ENCODE measurements at places on chromosomes 12 and 14. TPM values are rescaled to one million over a fixed set of nuclear protein-coding genes. Genes with fewer than 3 reads are reported as not detected.

Gene RDH12
- polyA plus RNA-seq: not detected

- H3K27me3 ChIP-seq: peaks cover 29% of the 10 kb centered on the region
- H3K27ac ChIP-seq: no peak overlapping the region
- H3K4me3 ChIP-seq: no peak overlapping the region
- DNase-seq: peak; percentile 21
- H3K36me3 ChIP-seq: no peaks in the 10 kb centered on the region
Measured at GRCh38 chr14:56490379-56490778, 89.2 kb upstream of the TMEM260 start.

DNA sequence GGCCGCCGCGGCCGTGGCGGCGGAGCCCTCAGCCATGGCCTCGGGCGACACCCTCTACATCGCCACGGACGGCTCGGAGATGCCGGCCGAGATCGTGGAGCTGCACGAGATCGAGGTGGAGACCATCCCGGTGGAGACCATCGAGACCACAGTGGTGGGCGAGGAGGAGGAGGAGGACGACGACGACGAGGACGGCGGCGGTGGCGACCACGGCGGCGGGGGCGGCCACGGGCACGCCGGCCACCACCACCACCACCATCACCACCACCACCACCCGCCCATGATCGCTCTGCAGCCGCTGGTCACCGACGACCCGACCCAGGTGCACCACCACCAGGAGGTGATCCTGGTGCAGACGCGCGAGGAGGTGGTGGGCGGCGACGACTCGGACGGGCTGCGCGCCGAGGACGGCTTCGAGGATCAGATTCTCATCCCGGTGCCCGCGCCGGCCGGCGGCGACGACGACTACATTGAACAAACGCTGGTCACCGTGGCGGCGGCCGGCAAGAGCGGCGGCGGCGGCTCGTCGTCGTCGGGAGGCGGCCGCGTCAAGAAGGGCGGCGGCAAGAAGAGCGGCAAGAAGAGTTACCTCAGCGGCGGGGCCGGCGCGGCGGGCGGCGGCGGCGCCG lies 381 bp downstream of the YY1 start:
- H3K4me3 ChIP-seq: peak overlapping the region; percentile 95
- DNase-seq: no peak
- no peaks in the 10 kb centered on the region for H3K27me3 ChIP-seq
- H3K4me1 ChIP-seq: peaks cover 69% of the 10 kb centered on the region
- H3K27ac ChIP-seq: peak overlapping the region; percentile 91

DNA sequence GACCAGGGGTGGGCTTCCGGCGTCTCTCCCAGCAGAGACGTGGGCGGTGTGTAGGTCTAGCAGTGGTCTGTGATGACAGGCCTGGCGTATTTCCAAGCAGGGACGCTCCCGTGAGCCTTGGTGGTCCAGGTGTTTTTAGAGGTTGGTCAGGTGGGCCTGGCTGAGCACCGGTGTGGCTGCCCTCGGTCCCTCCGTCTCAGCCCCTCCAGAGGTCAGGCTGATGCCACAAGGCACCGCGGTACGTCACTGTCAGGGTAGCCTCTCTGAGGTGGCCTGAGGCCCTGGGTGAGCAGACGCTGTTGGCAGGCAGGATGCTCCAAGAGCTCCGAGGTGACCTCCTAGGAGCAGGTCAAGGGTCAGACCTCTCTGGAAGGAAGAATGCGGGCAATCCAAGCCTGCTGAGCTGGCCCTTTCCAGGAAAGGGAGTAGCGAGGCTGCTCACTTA lies 13.6 kb downstream of the MTA1 start:
- peaks cover 25% of the 10 kb centered on the region for H3K4me1 ChIP-seq
- H3K27ac ChIP-seq: no peak overlapping the region
- no peaks in the 10 kb centered on the region for H3K27me3 ChIP-seq
- no peak overlapping the region for H3K4me3 ChIP-seq
- H3K36me3 ChIP-seq: no peaks in the 10 kb centered on the region

DNA sequence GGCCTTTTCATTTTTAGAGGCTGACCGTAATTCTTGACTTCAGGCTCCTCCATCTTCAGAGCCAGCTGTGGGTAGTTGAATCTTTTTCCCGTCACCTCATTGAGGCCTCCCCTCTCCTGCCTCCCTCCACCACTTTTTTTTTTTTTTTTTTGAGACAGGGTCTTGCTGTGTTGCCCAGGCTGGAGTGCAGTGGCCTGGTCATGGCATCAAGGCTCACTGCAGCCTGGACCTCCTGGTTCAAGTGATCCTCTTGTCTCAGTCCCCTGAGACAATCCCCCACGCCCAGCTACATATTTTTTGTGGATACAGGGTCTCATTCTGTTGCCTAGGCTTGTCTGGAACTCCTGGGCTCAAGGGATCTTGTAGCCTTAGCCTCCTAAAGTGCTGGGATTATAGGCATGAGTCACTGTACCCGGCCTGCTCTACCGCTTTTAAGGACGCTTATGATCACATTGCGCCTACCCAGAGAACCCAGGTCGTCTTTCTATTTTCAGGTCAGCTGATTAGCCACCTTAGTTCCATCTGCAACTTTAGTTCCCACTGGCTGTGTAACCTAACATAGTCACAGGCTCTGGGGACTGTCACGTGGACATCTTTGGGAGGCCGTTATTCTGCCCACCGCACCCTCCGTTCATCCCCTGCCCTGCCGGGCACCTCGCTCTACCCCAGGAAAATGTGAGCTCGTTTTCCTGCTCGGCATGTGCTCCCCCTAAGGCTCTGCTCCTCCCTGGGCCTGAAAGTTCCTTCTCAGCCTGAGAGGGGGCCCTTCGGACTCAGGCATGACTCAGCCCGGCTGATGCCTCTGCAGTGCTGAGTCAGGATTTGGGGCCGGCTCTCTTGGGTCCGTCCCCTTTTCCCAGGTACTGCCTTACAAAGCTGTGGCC lies 13.4 kb downstream of the TNFAIP2 start:
- H3K27ac ChIP-seq: no peak overlapping the region
- no peaks in the 10 kb centered on the region for H3K36me3 ChIP-seq
- peaks cover 29% of the 10 kb centered on the region for H3K27me3 ChIP-seq
- no peak for DNase-seq
- H3K4me1 ChIP-seq: peaks cover 14% of the 10 kb centered on the region

DNA sequence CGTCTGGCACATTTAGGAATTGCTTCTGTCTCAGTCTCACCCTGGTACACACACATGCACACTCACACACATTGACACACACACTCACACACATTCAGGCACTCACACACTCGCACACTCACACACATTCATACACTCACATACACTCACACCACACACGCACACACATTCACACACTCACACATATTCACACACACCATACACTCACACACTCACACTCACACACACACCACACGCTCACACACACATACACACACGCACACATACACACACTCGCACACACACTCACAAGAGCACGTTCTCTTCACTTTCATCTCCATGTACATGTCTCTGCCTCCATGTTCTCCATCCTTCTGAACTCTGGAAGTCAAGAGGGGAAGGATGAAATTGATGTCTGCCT lies 23.1 kb upstream of the SMUG1 start:
- H3K36me3 ChIP-seq: no peaks in the 10 kb centered on the region
- H3K4me1 ChIP-seq: peaks cover 20% of the 10 kb centered on the region
- peaks cover 45% of the 10 kb centered on the region for H3K27me3 ChIP-seq
- no peak for DNase-seq

GRCh38 chr12:70415987-70416386 lies 49.9 kb downstream of the KCNMB4 start:
- no peaks in the 10 kb centered on the region for H3K4me1 ChIP-seq
- H3K27ac ChIP-seq: peak overlapping the region; percentile 44
- no peaks in the 10 kb centered on the region for H3K27me3 ChIP-seq
- no peak for DNase-seq
- no peak overlapping the region for H3K4me3 ChIP-seq

DNA sequence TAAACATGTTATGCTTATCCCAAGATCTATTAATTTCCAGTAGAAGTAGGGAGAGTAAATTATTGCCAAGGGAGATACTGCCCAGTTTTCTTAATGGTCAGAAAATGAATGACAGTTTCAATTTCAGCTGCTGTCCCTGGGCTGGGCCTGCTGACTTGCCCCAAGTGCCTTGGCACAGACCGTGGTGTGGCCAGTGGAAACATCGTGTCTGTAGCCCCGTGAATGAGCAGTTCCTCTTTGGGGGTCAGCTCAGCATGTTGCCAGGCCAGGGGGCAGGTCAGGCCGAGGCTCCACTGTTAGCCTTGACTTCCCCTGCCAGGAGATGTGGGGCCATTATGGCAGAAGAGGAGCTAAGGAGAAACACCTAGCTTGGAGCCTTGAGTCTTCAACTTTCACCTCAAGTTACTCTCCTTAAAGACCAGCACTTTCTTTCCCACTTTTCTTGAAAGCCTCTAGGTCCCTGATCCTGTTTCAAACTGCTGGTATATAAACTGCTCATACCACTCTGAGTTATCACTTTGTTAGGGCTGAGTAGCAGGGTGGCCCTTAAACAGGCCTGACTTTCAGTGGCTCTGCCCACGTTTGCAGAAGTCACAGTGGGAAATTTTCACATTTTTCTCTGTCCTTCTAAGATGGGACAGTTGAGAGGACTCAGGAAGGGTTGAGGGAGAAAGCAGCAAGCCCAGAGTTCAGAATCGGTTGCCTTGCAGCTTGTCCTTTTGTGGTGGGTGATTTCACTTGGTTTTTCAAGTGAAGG lies 73.2 kb downstream of the SUSD6 start:
- no peak overlapping the region for H3K4me3 ChIP-seq
- peaks cover 8% of the 10 kb centered on the region for H3K36me3 ChIP-seq
- H3K4me1 ChIP-seq: peaks cover 82% of the 10 kb centered on the region
- H3K27ac ChIP-seq: peak overlapping the region; percentile 48

DNA sequence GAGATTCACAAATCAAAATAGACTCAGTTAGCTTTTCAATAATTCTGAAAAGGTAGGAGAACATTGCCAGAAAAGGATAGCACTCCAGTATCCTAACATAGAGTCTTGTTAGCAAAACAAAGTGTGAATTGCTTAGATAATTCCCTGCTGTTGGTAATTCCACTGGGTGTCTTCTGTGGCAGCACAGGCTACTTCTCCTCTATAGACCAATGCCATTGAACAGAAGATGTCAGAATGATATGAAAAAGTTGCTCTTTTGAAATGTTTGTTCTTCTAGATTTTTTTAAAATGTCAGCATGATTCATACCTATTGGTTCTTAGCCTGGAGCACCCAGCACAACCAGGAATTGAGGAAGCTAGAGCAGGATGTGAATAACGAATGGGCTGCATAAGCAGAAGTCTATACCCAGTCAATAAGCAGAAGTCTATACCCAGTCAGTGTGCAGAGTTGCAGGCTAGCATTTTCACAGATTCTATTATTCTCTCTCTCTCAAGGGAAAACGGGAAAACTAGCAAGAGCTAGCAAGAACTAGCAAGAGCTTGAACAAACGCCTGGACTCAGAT lies 112.8 kb downstream of the SYT1 start:
- H3K4me1 ChIP-seq: no peaks in the 10 kb centered on the region
- H3K4me3 ChIP-seq: no peak overlapping the region
- no peaks in the 10 kb centered on the region for H3K36me3 ChIP-seq
- H3K27ac ChIP-seq: no peak overlapping the region

DNA sequence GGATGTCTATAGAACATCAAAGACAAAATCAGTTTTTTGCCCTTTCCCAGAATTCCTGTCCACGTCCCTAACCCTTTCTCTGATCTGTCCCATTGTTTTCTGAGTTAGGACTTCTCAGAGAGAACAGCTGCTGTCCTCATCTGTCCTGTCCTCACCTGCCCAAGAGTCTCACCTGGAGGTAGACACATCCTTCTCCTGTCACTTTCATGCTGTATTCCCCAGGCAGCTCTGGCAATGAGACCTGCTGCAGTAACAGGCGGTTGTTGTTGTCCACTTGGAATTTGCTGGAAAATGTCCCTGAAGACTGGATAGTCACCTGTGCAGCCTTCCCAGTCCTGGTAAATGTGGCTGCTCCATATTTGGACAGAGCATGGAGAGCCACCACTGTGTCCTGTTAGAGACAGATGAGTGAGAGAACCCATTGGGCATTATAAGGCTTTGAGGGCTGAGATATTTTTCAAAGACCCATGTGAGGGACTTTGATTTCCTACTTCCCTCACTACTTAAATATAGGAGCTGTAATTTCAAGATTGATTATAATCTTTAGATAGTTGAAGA lies 43.2 kb downstream of the A2M start:
- H3K4me3 ChIP-seq: no peak overlapping the region
- no peaks in the 10 kb centered on the region for H3K36me3 ChIP-seq
- peaks cover 32% of the 10 kb centered on the region for H3K27me3 ChIP-seq
- DNase-seq: no peak

GRCh38 chr14:72332046-72332445 lies 399.8 kb downstream of the RGS6 start:
- no peak overlapping the region for H3K4me3 ChIP-seq
- H3K27ac ChIP-seq: no peak overlapping the region
- no peak for DNase-seq
